ENCODE measurements at places on chromosomes 3 and 15.

GRCh38 chr3:101212730-101213129 lies 107.6 kb downstream of the IMPG2 start:
- DNase-seq: no peak

DNA sequence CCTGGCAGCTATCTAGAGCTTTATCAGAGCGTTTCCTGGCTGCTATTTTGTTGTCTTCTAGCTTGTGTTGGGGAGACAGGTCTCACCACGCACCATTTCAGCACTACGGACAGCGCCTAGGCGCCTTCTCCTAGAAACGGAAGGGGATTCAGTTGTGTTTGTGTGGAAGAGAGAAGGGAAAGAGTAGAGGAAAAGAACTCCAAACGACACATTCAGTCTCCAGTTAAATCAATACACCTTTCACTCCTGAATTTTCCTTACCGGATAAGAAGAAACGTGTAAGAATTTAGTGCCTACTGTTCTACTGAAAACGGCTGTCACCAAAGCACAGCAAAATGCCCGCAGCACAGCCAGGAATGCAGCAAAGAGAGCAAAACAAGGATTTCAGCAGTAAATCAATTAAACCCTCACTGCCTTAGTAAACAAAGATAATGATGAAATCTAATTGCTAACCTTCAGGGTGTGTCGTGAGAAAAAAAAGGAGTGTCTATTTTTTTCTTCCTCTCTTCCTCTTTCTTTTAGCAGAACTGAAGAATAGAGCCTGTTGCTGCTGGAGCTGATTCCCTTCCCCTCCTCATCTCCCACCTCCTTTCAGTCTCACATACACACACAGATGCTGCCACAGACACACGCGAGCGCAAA lies 412 bp upstream of the CTXN2 start:
- peak; percentile 56 for DNase-seq

DNA sequence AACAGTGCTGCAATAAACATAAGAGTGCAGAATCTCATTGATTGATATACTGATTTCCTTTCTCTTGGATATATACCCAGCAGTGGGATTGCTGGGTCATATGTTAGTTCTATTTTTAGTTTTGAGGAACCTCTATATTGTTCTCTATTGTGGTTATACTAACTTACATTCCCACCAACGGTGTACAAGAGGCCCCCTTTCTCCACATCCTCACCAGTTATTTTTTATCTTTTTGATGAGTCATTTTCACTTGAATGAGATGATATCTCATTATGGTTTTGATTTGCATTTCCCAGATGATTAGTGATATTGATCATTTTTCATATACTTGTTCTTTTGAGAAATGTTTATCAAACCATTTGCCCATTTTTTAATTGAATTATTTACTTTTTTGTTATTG lies 12.4 kb upstream of the IREB2 start:
- no peak for DNase-seq

- no peak for DNase-seq
Measured at GRCh38 chr3:15333099-15333955, 941 bp upstream of the SH3BP5 start.

GRCh38 chr15:99110581-99111320 lies 5.9 kb downstream of the SYNM start:
- DNase-seq: peak; percentile 11

GRCh38 chr3:132203889-132204596 lies 113.2 kb upstream of the ACP3 start:
- no peak for DNase-seq

- DNase-seq: no peak
Measured at GRCh38 chr3:39269528-39269927, 10.3 kb downstream of the CX3CR1 start.

- no peak for DNase-seq
Measured at GRCh38 chr15:94970802-94971201, 739.4 kb downstream of the MCTP2 start.

DNA sequence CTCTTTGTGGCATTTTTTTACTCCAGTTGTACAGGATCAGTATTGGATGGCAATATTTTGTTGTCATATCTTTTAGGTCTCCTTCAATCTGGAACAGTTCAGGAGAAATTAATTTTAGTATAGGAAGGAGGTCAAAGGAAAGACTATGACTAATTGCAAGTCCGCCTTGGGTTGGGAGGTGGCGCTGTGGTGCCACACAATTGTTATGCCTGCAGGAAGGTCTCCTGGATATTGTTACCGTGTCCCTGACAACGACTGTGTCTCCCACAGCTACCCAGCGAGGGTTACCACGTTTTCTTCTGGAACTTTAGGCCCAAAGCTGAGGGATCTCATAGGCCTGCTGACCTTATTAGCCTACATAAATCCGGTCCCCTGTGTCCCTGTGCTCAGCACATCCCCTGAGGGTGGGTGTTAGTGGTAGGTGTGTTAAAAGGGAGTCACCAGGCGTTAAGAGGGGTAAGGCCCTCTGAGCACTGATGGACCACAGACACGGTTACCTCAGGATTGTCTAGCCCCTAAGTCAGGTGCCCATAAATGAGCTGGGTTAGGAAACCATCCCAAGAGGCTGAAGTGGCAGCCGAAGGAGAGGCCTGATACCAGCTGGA lies 31.5 kb downstream of the KCNAB1 start:
- DNase-seq: peak; percentile 31

- DNase-seq: peak; percentile 1
Measured at GRCh38 chr3:28191363-28191762, 50.1 kb upstream of the CMC1 start.

GRCh38 chr15:56923174-56923591 lies 4.7 kb downstream of the TCF12 start:
- no peak for DNase-seq

Measured in fibroblast of skin of left quadriceps (primary cell).